HL-60 (cell line): ENCODE measurements at places on chromosomes 1 and 21.

GRCh38 chr1:19199969-19200604 lies 10.0 kb downstream of the UBR4 start:
- no peak for DNase-seq

DNA sequence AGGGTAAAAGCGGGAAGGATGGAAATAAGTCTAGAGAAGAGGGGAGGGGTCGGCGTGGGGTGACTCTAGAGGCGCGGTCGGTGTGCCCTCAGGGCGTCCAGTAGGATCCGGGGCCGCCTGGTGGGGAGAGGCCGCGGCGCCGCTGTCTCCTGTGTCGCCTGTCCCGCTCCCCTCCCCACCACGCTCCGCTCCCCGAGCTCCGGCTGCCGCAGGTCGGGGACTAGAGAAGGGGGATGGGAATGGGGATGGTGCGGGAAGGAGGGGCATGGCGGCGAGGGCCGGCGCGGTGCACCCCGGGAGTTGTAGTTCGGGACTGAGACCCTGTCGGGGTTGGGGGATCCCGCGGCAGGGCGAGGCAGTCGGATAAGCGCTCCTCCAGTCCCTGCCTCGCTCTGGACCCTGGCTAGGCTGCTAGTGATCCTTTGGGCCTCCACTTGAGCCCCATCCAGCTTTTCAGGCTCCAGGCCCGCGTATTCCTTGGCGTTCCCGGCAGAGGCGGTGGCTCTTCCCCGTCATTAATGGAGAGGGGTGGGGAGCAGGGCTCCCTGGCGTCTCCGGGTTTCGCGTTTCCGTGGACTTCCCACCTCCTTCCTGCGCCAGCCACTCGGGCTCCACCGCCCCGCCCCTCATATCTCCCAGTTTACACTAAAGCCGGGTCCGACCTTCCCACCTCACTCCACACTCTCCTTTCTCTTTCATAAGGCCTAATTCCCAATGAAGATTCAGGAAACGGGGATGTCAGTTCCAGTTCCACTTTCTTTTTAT lies at the start of gene ENTREP3:
Gene ENTREP3 (minus strand): TSS at position 241 of the 765 bp plus-strand sequence. CDS start 606 bp downstream, outside the sequence.
- peak; percentile 75 for DNase-seq

DNA sequence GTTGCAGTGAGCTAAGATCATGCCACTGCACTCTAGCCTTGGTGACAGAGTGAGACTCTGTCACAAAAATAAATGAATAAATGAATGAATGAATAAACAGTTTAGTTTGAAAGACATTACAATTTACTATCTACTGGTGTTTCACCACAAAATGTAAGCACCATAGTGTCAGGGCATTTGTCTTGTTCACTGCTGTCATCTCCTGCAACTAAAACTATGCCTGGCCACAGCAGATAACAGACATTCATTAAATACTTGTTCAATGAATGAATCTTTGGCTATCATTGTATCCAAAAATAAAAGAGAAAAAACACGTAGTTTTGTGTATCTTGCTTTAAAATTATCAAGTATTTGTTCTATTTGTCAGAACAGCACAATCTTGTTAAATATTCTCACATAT lies 32.5 kb downstream of the SASS6 start:
- no peak for DNase-seq

DNA sequence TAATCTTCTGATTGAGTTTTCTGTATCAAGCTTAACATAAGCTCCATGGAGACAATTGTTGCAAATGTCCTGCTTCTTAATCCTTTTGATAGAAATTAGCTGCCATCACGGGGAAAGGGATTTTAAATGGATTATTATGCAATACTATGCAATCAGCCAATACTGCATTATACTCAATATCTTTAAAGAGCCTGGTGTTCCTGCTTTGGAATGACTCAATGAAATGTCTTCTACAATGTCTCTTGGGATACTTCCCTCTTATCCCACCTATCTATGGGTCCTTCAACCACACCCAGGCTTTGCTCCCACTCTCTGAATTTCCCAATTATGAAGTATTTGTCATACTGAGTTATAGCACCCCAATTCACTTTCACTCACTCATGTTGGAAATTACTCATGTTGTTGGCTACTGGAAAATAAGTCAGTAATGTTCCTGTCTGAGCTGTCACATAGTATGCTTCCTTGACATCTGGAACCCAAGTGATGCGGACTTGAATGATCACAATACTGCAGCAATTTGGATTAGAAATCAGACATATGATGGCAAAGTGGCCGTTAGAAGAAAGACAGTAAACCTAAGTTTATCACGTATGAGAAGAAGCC lies 85.0 kb downstream of the TPR start:
- no peak for DNase-seq

- DNase-seq: peak; percentile 72
Observed at GRCh38 chr1:225845571-225846259, 35.8 kb downstream of the EPHX1 start.

DNA sequence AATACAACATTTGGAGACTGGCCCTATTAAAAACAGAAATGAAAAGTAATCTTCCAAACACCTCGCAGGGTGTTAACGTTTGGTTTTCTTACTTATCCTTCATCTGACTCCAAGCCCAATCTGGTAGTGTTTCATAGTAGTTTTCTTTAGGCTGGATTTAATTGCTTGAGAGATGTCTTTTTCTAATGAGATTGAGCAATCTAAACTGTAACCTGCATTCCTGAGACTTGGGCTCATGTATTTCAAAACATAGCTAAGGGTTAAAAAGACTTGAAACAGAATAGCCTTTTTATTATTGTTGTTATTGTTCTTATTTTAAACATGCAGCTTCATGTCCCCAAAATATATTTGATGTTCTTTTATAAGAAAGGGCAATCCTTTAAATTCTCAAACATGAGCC lies 278.9 kb downstream of the TGFB2 start:
- no peak for DNase-seq
